ENCODE measurements at places on chromosomes 7 and 10. TPM values are rescaled to one million over a fixed set of nuclear protein-coding genes. Genes with fewer than 3 reads are reported as not detected.

GRCh38 chr10:123134915-123135414 lies 805 bp upstream of the HMX3 start:
- DNase-seq: no peak

DNA sequence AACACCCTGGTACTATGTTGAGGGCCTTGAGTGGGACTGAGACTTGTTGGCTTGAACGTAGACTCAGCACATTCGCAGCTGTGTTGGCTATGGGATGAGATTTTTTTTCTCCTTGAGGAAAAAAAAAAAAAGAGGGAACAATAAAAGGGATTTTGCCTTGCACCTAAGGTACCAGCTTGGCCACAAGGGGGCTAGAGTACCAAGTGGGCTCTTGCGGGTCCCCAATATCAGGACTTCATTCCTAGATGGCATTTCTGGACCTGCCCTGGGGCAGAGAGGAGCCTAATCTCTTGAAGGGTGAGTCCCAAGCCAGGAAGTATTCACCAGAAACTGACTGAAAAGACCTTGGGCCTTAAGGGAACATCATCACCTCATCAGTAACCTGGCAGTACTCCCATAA lies 1083.6 kb upstream of the PHF14 start:
- no peak for DNase-seq

GRCh38 chr10:101310529-101311184 lies 43.3 kb upstream of the BTRC start:
- no peak for DNase-seq

DNA sequence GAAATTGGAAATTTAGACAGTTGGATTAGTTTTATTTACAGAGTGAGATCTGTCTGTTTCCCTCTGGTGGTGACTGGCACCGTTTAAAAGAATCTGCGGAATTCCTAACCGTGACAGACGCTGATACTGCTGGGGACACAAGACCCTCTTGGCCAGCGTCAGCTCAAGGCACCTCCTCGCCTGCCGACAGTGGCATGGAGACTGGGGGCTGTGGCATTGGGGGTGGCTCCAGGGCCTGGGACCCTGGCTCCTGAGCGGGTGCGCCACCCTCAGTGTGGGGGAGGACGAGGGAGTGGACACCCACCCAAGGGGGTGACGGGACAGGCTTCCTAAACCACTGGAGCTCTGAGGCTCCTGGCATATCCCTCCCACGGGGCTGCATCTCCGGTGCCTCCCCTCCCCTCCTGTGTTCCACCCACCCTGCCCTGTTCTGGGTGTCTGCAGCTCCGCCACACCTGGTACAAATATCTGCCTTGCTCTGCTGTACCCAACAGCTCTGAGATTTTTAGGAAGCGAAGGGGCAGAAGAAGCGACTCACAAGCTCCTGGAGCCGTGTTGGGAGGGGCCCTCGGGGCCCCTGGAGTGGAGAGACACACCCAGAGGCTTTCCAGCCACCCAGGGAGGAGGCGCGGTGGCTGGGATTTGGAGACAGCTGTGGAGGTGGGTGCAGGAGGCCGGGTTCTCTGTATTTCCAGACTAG lies 178.7 kb downstream of the DNAJB6 start:
- no peak for DNase-seq

- no peak for DNase-seq
These were observed 121.7 kb downstream of the DOCK4 start for GRCh38 chr7:112084520-112084971.

DNA sequence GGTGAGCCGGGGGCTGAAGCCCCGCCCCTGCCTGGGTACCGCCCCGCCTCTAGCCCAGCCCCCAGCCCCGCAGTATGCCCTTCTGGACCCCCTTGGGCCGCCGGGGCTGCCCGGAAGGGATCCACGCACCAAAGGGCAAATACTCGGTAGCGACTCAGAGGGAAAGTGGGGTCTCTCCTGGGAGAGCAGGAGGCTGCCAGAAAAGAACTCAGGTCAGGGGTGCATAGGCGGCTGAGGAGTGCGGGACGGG lies 796 bp downstream of the FBXL15 start:
- DNase-seq: no peak

- no peak for DNase-seq
These were observed 600.9 kb upstream of the NRP1 start for GRCh38 chr10:33935350-33935749.

GRCh38 chr10:131532291-131532690 lies 220.8 kb upstream of the TCERG1L start:
- DNase-seq: no peak

HOXA1 gene
- polyA plus RNA-seq: 2.9 TPM

NOC3L gene
- 20.9 TPM for polyA plus RNA-seq

UPK3B gene
- not detected for polyA plus RNA-seq

FAM131B gene
- polyA plus RNA-seq: 3.1 TPM

LBX1 gene
- polyA plus RNA-seq: not detected
